NCI-H524 (cell line): ENCODE measurements at places on chromosomes 16 and 17.
A peak's percentile ranks its signal among the peaks of the same experiment; 100 is the strongest.

DNA sequence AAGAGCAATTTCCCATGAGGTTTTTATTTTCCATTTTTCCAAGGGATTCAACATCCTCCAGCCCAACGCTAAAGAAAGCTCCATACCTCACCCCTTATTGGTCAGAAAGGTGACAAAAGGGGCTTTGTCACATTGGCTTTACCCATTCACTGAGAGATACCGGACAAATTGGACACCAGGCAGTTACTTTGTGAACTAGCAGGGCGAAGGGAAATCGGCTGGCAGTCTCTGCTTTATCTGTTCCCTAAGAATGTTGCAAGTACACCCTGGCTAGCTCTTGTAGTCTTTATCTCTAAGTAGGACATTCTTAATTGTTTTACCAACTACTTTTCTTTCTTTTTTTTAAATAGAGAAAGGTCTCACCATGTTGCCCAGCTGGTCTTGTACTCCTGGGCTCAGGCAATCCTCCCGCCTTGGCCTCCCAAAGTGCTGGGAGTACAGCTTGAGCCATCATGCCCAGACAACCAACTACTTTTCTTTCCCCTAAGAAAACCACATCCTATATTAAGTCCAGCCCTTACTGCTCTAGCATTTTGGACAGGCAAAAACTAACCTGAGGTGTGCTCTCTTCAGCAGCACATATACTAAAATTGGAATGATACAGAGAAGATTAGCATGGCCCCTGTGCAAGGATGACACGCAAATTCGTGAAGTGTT is 16.8 kb downstream of the PRPSAP1 start:
- DNase-seq: no peak

DNA sequence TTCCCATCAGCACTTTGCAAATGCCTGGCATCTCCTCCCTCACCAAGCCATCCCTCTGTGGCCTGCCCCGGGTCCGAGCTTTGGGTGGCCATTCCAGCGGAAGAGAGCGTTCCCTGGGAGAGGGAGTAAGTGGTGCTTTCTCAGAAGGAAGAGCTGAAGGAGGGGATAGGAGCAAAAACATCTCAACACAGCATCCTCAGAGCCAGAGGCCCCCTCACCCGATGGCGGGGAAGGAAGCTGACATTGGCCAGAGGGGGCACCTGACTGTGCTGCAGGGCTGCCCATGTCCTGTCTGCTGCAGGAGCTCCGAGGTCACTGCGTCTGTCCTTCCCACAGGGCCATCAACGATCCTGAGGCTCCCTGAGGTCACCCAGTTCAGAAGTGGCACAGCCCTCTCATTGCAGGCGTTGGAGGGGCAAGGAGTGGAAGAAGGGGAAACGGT is 427 bp upstream of the TLCD3B start:
- DNase-seq: no peak

DNA sequence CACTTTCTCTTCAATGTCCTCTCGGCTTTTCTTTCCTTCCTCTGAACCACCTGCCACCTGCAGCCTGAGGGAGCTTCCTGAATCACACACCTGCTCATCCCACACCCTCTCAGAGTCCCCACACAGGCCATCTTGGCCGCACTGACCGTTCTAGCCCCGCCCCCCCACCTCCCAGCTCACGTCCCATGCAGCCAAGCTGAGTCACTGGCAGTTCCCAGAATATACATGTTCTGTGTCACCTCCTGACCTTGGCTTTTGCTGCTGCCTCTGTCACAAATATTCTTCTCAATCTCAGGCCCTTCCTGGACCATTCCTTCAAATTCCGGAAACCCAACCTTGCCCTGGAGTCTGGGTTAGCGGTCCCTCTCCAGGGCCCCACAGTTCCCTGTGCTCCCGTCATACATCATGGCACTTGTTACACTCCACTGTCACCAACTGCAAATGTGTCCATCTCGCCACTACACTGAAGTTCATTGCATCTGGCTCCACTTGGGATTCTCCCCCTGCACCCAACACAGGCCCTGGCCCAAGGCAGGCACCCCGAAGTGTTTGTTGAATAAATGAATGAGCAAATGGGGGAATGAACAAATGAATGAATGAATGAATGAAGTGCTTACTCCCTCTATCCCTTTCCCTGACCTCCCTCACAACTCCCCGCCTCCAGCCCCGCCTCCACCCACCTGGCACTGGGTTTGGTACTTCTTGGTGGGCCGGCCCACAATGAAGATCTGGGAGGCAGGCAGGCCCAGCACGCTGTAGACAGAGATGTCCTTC is 12.8 kb downstream of the PIMREG start:
- no peak for DNase-seq

DNA sequence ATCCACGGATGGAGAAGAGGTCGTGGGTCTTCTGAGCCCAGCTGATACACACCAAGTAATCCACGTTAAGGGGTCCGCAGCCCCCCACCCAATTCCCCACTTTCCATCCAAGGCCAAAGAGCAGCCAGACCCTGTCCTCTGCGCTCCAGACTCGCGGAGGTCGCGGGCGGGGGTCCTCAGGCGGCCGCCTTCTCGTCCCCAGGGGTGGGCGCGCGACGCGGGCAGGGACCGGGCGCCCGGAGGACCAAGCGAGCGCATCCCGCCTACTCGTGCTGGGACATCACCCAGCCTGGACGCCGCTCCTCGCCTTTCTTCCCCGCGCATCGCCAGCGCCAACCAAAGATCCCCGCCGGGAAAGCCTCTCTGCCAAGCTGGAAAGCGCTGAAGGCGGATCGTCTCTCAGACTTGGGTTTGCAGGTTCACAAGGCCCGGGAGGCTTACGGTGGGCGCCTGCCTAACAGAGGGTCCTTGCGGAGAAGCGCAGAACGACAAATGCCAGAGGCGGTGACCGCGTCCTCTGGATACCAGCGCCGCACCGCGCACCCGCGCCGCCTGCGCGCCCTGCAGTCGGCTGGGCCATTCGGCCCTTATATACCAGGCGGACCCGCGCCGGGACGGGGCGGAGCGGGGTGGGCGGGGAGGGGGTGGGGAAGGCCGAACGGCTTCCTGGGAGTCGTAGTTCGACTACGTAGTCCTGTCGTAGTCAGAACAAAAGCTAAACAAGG is 471.6 kb downstream of the SOX9 start:
- DNase-seq: peak; percentile 84

GRCh38 chr17:49523706-49524472 is 28.8 kb downstream of the NGFR start:
- DNase-seq: no peak

DNA sequence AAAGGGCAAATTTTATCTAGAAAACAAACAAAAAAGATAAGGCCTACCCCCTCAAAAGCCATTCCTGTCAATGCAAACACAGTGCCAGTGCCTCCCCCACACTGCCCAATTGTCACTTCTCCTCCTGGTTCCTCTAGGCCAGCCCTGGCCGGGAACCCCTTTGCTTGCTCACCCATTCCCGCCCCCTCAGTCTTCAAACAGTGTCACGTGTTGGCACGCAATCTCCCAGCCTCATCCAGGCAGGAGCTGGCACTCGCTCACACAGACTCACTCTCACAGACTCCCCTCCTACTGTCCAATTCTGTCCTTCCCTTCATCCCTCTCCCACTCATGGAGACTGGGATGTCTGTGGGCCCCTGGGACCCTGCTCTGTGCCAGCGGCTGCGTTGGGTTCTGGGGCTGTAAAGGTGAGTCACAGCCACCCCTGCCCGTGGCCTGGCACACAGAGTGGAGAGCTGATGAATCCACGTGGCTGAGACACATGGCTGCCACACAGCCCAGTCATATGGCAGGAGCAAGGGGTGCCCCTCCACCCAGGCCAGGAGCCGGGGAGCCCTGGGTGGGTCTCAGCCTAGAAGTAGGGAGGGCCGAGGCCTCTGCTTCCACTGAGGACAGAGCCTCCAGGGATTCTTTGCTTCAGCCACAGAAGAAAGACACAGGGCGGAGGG is 54.8 kb downstream of the VAC14 start:
- DNase-seq: no peak

DNA sequence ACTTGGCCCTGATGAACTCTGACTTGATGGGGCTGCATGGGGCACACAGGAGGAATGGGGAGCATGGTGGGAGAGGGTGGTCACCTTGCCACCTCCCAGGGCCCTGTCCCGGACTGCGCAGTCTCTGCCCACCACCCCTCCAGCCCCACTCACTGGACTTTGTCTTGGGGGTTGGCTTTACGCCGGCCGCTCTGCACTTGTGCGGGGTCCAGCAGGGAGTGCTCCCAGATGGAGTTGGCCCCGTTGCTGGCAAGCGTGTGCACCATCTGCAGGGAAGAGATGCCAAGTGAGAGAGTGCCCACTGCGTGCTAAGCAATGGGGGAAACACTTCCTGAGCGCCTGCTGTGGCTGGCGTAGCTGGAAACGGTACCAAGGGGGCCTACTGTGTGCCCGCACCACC is 6.7 kb downstream of the GIT1 start:
- DNase-seq: no peak

- no peak for DNase-seq
These were observed 1795.9 kb downstream of the TP53TG3F start for GRCh38 chr16:35255186-35255803.

DNA sequence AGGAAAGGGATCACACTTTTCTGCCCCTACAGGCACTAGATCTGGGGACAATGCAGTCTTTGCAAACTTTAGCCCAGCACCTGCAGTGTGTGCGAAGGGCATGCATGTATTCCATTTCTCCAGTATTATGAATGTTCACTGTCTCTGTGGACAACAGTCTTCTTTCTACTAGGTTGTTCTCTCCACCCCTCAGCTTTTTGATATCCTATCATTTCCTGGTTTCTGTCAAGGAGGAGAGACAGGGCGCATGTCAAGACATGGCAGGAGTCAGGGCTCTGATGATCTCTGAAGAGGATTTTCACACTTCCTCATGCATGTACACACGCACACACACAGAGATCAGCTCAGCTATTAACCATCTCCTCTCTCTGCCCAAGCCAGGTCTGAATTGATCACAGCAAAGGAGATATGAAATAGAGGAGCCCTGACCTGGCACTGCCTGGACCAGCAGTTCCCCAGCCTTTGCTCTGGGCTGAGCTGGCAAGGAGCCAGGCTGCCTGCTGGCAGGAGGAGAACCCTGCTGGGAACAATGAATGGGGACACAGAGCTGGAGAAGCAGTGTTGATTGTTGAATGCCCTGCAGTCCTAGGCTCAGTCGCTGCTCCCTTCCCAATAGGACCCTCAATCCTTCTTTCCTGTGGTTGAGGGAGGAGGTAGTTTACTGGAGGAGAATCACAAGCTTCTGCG is 2.6 kb downstream of the GPR179 start:
- no peak for DNase-seq

- DNase-seq: no peak
These were observed 14.0 kb downstream of the CDIP1 start for GRCh38 chr16:4524571-4524970.

DNA sequence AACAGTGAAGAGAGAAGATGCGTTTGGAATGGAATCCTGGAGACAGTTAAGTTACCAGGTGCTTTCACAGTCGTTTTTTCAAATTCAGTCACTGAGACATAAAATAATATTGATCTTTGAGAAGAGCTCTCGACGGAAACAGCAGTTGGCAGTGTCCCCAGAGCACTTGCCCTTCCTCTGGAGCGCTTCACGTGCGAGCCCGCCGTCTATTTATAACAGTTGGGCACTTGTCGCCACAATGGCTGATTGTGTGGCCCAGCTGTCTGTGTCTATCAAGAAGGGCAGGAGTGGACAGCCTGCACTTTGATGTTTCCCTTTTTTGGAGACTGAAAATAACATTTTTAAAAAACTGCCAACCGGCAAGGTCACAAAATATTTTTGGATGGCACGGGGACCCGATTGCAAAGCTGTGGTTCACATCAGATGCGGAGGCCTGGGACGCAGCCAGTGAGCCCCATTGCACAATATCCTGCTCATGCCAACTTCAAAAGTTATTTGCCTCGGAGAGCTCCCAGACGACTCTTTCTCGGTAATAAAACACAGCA is 62.9 kb downstream of the ADCY9 start:
- peak; percentile 90 for DNase-seq

DNA sequence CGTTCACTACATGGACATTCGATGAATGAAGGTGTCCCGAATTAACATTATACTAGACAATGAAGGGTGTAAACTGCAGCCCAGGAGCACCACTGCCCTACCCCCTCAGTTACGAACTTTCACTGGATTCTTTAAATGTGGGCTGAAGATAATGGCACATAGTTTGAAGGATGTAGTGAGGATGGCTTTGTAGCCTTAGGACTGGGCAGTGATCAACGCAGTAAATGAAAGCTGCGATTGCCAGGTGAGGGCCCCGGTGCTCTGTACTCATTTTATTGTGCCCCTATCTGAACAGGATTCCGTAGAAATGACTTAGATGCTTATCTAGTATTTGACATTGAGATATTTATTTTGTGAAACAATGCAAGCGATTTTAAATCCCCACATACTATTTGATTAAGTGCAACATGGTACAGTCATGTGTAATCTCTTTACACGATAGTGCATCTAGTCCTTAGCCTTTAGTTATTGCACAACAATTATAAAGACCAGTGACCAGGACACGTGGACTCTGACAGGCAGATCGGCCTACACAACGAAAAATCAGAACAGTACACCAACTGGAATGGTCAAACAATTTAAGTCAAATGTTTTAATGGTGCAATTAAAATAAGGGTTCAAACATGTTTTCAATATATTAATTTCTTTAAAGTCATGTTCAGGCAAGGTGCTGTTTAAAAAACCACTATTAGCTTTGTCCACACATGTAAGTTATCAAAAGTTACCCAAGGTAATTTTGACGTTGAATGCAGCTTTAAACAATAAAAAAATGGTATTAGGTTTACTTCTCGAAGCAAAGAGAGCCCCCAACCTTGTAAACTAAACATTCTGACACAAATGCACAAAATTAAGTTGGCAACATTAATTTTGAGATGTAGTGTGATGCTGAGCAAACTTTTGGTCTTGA is 17.4 kb upstream of the ERN1 start:
- peak; percentile 53 for DNase-seq

- no peak for DNase-seq
These were observed 54.9 kb downstream of the ABCC1 start for GRCh38 chr16:16004314-16004749.

- DNase-seq: peak; percentile 99
These were observed at the start of gene UBE2I for GRCh38 chr16:1308977-1309885. UBE2I (plus strand) TSS chr16:1309636; CDS start chr16:1314031, 4,395 bp downstream.

DNA sequence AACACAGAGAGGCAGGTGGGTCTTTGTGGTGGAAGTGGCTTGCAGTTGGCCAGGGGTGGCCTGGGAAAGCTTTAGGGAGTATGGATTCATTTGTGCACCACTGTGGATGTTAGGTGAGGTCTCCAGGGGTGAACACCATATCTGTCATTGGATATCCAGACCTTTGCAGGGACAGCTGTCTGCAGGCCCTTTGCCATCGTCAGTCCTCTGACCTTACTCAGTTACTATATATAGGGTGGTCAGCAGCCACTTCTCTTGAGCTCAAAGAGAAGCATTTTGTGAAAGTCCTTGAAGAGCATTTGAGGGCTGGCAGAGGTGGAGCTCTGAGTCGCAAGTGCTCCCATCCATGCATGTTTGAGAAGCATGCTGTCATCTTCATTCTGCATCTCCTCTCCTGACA is 40.4 kb downstream of the TMEM11 start:
- DNase-seq: no peak
